ENCODE measurements at places on chromosomes 5 and 9.

DNA sequence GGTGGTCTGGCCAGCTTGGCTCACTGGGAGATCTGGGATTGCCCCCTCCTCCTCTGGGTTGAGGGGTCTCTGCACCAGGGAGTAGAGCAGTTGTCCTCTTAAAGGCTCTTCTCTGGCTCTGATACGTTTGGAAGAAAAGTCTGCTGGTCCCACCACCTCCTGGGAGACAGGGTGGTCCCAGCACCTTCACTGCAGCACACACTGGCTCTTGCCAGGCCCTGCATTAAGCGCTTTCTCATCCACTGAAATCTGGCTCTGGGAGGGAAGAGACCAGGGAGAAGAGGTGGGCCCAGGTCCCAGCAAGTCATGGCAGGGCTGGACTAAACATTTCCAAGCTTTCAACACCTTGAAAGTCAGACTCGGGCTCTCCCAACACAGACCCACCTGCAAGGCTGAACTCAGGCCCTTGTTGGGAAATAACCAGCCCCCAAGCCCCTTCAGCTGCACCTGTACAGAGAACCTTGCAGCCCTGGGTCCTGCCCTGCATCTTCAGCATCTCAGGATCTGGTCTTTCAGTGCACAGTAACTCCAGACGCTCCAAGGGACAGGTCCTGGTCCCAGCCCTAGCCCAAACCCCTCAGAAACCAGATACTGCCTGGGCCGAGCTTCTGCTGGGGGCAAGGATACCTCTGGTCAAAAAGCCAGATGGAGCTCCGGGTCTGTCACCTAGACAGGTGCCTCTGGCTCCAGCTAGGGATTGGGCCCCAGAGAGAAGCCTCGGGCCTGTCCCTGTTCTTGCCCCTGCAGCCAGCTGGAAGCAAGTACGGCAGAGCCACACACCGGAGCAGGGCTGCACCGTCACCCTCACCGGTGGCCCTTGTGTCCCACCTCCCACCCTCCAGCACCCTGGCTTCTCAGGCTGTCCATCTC is 134.5 kb downstream of the DAB2IP start:
- H3K27me3 ChIP-seq = peaks cover 16% of the 10 kb centered on the region
- DNase-seq = no peak
- peaks cover 8% of the 10 kb centered on the region for H3K4me1 ChIP-seq
- H3K4me3 ChIP-seq = no peak overlapping the region

DNA sequence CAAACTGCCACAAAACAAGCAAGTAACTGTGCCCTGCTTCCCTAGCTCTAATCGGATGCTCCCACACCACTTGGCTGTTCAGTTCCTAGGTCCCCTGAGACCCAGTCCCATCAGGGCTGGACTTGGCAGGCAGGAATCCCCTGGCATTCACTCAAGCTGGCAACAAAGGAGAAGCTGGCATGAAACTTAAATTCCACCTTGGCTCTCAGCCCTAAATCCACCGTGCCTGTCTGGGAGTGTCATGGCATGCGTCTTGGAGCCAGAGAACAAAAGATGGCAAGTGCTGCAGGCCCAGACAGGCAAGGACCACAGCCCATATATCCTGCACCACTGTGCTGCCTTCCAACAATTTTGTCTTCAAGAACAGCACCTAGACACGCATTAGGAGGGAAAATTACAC is 38.2 kb downstream of the ETF1 start:
- H3K4me3 ChIP-seq = no peak overlapping the region
- peaks cover 4% of the 10 kb centered on the region for H3K36me3 ChIP-seq
- peaks cover 2% of the 10 kb centered on the region for H3K4me1 ChIP-seq
- no peak overlapping the region for H3K27ac ChIP-seq

DNA sequence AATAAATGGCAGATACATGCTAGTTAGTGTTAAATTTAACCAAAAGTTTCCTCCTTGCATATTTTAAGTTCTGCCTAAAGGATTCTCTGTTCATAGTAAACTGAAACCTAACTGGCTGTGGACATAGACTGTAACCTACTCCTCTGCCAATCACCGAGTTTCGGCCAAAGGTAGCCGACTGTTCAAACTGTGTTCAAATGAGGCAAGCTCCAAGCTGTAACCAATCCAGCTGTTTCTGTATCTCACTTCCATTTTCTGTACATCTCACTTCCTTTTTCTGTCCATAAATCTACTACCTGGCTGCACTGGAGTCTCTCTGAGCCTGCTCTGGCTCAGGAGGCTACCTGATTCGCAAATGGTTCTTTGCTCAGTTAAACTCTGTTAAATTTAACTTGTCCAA is 44.1 kb downstream of the KCNV2 start:
- H3K4me1 ChIP-seq = peaks cover 27% of the 10 kb centered on the region
- H3K27ac ChIP-seq = no peak overlapping the region
- H3K27me3 ChIP-seq = no peaks in the 10 kb centered on the region
- H3K4me3 ChIP-seq = no peak overlapping the region
- peaks cover 50% of the 10 kb centered on the region for H3K36me3 ChIP-seq

DNA sequence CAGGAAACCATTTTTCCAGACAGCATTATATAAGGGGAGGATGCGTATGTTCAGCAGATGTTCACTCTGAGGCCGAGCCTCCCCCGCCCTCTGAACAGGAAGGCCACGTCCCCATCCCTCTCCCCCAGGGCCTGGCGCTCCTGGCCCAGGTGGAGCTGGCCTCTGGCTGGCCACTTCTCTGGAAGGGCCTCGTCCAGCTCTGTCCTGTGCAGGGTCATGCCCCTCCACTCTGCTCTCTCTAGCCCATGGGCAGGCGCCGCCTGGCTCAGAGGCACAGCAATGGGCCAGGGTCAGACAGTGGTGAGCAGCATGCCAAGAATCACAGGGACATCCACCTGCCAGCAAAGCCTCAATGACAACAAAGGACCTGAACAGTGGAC is 34.2 kb downstream of the ADAMTS2 start:
- H3K36me3 ChIP-seq = no peaks in the 10 kb centered on the region
- peak; percentile 23 for DNase-seq
- H3K27ac ChIP-seq = no peak overlapping the region
- peaks cover 6% of the 10 kb centered on the region for H3K27me3 ChIP-seq

All from naive thymus-derived CD8-positive, alpha-beta T cell (primary cell).